Stimulated activated memory B cell treated with anti-CD40 and anti-IgM and Interleukin-4, amounts not matched to agents 10 μg/mL and 1 μg/mL and 100 μg/mL, for 72 hours (primary cell): ENCODE measurements at places on chromosomes 12 and 14.

GRCh38 chr14:68137704-68138619 is 318.4 kb downstream of the RAD51B start:
- ATAC-seq, result no peak

GRCh38 chr12:46717868-46718267 is 107.9 kb downstream of the SLC38A4 start:
- no peak for ATAC-seq

DNA sequence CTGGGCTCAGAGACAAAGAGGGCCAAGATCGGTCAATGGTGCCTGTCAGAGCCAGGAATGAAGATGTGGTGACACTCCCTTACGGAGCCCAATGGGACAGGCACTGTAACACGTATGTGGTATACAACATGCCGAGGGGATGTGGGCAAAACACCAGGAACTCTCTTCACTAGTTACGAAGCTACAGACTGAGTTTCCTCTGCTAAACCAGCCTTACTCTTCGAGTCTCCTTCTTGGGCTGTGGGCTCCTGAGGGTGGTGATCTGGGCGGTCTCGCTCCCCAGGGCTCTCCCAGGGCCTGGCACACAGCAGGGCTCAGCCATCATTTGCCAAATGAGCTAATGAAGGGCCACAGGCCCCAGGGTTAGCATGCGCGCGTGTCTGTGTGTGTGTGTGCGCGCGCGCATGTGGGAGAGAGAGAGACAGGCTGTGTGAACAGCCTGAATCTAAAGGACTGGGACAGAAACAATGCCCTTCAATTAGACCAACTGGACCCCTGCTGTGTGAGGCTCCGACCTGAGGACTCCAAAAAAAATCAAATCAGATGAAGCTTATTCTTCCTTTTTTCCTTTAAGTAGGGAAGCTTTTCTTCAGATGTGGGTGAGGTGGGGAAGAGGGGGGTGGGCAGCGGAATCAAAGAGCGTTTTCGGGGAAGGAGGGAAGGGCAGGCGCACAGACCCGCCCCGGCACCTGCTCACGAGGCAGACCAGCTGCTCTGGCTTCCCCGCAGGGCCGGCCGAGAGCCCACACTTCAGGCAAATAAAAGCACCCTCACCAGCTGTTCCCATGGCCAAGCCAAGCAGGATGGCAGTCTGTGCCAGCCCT is 42.5 kb downstream of the CCDC88C start:
- no peak for ATAC-seq

GRCh38 chr12:100699209-100699608 is 95.4 kb upstream of the ANO4 start:
- ATAC-seq, result peak; percentile 68

GRCh38 chr12:51914034-51914923 is 7.0 kb downstream of the ACVRL1 start:
- ATAC-seq, result no peak

DNA sequence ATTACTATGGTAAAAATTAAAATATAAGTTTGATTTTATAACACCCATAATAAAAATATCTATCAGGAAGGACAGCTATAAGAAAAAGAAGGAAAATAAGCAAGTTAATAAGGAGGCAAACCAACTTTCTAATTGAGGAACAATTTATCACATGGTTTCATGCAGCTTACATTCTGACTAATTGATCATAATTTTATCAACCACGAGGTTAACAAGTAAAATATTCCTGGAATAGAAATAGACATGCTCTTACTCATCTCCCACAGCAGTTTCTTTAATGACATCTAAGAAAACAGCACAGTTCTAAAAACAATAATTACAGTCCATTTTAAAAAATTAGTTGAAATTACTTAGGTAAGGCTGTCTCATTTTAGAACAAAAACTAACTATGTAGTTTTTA is 130.8 kb upstream of the KRR1 start:
- no peak for ATAC-seq

GRCh38 chr12:50240096-50240791 is 43.1 kb downstream of the LIMA1 start:
- ATAC-seq, result no peak

GRCh38 chr14:51351997-51352396 is 112.0 kb downstream of the TMX1 start:
- no peak for ATAC-seq

DNA sequence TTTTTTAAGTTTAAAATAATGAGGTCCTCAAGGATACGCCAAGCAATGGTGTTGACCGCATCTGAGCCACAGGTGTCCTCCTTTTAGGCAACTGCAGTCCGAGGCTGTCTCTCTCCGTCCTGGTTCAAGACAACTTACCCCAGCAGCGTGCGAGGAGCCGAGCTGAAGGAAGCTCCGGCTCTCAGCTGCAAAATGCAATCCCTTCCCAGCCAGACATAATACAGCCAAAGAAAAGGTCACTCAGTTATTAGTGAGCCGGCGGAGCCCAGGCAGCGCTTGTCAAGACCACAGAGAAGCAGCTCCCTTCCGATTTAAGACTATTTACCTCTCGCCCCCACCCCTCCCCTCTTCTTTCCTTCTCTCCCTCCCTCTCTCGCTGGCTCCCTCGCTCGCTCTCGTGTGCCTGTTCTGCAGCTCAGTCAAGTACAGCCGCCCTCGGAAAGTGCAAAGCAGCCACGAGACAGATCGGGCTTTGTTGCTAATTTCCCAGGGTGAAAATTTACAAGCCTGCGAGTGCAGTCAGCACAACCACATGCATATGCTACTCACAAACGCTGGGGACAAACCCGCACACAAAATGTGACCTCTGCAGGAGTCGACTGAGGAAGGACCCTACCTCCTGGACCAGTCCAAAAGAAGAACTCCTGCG is 363 bp upstream of the LMO3 start:
- no peak for ATAC-seq

GRCh38 chr14:99250636-99251208 is 21.3 kb downstream of the BCL11B start:
- no peak for ATAC-seq
